Stimulated activated CD8-positive, alpha-beta memory T cell treated with anti-CD3 and anti-CD28 coated beads, Interleukin-4, amount 100 ng/mL, for 4 hours (primary cell): ENCODE measurements at places on chromosomes 11 and 22.

- DNase-seq = no peak
These were observed 13.7 kb downstream of the XNDC1N start for GRCh38 chr11:71914617-71915189.

DNA sequence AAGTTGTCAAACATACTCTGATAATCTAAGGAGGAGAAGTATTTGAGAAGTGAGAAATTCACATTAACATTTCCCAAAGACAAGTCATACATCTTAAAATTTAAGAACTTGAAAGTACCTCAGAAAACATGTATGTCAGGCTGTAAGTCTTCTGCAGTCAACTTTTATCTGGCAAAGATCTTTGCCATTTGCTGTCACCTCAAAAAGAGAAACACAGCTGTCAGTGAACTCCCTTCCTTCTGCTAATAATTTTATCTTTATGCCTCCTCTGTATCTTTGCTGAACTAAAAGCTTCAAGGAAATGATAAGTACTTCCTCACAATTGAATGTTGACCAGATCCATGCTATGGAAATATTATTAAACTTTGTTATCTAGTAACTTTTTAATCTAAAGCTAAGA lies 18.7 kb downstream of the TTC17 start:
- no peak for DNase-seq

DNA sequence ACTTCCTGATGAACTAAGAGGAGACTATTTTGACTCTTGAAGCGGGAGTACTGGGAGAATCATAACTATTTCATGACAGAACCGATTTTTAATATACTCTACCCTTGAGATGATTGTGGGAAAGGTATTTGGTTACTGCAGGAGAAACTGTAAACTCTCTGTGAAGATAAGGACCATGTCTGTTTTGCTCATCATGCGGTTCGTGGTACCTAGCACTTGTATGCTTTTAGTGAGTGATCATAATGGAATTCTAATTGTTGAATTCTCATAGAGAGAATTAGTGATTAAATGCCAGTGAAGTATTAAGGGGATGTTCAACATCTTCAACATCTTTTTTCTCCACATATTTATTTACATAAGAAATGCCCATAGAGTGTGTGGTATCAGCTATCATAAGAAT lies 11.4 kb downstream of the AASDHPPT start:
- DNase-seq = no peak

GRCh38 chr11:126776119-126776518 lies 224.5 kb downstream of the KIRREL3 start:
- DNase-seq = no peak

- no peak for DNase-seq
These were observed 28.6 kb downstream of the TEF start for GRCh38 chr22:41410311-41410751.

DNA sequence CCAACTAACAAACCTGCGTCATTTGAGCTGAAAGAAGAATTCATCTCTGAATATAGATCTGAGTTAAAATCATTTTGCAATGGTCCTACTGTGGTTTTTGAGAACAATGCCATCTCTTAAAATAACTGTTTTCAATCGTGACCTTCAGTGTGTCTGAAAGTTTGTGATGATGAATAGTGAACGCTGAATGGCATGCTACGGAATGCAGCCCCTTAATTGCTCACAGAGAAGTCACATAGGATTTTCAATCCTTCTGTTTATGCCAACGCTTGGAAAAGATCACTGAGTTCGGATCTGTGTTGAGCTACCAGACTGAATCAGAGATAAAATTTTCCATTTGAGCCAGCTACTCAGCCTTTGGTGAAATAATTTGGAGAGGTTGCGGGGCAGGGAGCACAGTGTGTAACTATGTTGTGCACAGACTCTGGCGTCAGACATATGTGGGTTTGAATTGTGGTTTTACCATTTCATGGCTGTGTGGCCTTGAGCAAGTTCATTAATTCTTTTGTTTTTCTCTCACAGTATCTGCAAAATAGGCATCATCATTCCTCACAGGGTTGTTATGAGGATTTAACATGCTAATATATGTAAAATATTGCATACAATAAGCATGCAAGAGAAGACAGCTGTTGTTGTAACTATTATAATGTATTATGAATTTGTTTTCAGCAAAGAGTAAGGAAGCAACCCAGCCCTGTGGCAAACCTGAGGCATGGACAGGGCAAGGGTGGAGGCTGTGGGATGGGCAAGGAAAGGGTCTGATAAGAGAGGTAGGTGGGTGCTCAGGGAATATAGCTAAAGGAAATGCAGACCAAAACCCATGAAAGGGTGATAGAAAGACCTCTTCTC lies 679.9 kb downstream of the KCNA4 start:
- DNase-seq = no peak

DNA sequence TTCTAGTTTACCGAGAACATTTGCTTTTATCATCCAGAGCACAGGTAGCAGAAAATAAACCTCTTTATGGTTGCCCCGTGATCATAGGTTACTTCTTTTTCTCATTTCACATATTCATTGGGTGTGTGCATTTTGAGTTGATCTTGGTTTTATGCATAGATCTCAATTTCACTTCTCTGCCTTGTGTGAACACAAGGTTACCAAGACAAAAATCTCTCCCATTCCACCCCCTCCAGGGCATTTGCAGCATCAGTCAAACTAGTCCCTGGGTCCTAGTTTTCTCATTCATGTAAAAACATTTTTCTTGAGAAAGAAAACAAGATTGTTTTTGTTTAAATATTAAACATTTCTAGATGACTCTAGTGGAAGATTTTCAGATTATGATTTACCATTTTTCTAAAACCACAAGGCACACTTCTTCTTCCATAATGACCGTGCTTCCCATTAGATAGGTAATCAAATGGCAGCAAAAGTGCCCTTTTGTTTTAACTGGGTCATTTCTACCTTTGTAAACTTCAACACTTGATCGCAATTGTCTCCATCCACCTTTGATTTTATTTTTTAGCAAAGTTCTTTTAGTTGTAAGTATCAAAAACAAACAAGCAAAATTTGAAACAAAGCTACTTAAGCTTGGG lies 526.6 kb upstream of the CADM1 start:
- DNase-seq = no peak

GRCh38 chr11:111836721-111837120 lies 34.7 kb downstream of the ALG9 start:
- DNase-seq = no peak

GRCh38 chr11:102656528-102656927 lies 31.4 kb upstream of the MMP20 start:
- DNase-seq = no peak

- DNase-seq = no peak
These were observed 850.8 kb upstream of the CCDC90B start for GRCh38 chr11:84136926-84137325.

DNA sequence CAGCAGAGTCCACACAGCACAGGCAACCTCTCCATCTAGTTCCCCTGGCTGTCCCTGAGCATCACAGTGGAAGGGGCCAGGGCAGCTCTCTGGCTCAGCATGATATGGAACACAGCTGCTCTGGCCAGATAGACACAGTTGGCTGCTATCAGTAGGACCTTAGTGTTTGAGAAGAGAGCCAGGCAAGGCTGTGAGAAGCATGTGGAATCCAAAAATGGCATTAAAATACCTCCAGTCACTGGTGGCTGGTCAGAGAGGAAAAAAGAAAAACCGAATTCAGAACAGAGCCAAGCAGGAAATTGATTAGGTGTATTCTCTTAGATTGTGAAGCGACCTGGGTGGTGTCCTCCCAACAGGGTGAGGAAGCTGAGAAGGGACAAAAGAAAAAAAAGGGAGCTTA lies 27.9 kb downstream of the SERPINH1 start:
- DNase-seq = no peak

DNA sequence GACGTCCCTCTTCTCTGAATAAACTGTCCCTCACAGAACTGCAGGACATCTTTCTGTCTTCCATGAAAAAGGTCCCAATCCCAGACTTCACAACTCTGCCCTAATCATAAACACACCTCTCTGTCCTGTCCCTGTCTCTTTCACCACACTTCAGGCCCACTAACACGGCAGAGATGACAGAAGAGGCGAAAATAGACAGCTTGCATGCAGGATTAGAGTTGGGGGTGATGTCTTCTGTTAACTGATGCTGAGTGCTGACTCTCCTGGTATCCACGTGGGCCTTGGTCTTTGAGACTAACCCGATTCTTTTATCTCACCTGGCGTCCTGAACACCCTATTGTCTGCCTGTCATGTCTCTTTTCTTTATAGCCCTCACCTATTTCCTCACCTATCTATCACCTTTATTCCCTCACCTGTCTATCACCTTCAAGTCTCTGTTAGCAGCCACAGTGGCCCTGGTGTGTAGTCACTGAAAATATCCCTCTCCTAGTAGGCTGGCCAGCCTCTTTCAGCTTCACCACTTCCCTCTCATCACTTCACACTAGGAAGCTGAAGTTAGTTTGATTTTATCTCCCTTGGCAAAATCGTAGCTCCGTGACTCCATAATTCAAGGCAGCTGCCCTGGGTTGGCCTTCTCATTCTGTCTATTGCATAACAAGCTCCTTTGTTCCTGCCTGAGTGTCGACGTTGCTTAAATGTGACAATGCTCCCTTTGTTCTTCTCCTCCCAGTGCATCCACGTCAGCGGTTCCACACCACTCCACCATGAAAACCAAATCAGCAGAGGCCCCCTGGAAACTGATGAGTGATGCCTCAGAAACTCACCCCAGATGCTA lies 30.6 kb upstream of the DRD2 start:
- no peak for DNase-seq

DNA sequence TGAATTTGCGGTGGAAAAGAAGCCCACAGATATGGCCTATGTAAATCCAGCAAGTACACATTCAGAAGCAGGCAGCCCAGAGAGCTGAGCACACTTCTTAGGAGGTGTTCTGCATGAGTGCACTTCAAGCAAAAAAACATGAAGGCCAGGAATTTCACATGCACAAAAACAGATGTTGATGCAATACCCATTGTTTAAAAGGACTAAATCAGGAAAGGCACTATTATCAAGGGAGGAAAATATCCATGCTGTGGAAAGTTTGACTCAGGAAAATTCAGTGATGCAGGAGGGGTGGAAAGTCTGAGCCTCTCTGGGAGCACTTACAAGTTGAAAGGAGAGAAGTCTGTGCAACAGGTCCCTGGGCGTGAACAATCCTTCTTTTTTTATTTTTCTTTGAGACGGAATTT lies 15.8 kb upstream of the CARS1 start:
- no peak for DNase-seq

DNA sequence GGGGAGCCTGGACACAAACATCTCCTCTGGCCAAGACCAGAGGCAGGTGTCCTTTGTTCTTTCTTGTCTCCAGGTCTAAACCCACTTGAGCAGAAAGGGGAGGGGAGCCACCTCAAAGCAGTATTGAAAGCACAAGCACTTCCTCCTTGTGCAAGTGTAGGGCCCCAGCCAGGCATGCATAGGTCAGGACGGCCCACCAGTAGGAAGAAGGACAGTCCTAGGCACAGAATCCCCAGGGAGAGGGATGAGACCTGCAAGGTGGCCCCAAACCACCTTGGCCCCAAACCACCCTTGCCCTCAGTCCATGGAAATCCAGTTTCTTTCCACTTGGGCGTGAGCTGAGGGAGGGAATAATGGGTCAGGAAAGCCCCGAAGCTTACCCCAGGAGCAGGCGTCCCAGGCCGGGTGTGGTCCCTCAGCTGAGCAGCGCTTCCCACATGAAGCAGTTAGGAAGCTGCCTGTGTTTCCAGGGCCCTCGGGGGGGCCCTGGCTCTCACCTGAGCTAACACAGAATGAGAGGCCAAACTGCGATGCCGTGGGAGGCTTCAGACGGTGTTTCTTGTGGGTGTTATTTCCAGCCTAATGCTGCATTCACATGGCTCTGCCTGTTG lies 20.4 kb upstream of the IGSF9B start:
- no peak for DNase-seq

DNA sequence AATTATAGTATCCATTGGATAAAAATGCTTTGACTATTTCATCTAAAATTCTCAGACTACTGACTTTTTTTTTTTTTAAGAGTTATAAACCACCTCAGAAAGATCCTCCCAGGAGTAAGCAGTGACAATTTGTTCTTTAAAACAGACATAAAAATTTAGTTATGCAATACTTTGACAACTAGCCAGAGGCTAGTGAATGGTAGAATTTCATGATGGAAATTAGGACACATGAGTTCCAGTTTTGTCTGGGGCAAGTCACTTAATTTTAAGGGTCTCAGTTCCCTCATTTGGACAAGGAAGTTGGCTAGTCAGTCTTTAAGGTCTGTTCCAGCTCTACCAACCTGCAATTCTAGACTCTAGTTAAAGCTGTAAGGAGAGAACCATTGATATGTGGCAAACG lies 2.9 kb downstream of the IL18 start:
- DNase-seq = no peak

GRCh38 chr11:111502611-111503010 lies 9.6 kb downstream of the BTG4 start:
- DNase-seq = no peak

GRCh38 chr11:21110415-21110814 lies 441.0 kb downstream of the NELL1 start:
- DNase-seq = no peak

- no peak for DNase-seq
These were observed 62.9 kb downstream of the NECTIN1 start for GRCh38 chr11:119666061-119666460.

GRCh38 chr22:30206944-30207343 lies 39.6 kb downstream of the LIF start:
- DNase-seq = no peak

GRCh38 chr11:86676010-86676409 lies 3.6 kb upstream of the ME3 start:
- DNase-seq = no peak

DNA sequence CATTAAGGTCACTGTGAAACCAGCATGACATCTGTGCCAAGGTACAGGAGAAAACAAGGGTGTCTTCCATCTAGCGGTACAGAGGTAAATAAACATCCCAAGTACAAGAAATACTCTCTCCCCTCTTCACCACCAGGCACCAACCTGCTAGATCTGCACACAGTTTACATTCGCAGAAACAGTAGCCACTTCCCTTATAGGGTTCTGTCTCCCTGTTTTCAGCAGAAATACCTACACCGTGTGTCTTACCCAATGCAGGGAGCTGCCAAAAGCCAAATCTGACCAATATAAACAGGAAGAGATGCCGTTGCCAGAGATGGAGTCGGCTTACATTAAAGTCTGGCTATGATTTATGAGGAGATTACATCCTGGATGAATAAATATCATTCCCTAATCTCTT lies 1.2 kb downstream of the SCN4B start:
- no peak for DNase-seq
